ENCODE measurements at places on chromosomes 2 and 18.

DNA sequence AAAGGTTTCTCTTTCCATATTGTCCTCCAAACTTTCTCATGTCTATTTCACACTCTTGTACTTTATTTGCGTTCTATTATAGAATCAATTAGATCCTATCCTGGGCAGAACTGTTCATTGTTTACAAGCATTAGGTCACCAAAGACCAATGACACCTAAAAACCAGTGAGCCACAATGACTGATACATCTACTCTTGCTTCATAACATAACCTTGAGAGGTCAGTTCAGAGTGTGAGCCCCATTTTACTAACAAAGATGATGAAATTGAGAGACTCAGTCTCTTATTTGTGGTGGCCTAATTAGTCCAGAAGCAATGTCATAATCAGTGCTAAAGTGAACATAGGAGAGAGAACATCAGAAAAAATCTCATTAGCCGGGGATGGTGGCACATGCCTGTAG is 248.9 kb upstream of the RBBP8 start:
- DNase-seq: no peak

DNA sequence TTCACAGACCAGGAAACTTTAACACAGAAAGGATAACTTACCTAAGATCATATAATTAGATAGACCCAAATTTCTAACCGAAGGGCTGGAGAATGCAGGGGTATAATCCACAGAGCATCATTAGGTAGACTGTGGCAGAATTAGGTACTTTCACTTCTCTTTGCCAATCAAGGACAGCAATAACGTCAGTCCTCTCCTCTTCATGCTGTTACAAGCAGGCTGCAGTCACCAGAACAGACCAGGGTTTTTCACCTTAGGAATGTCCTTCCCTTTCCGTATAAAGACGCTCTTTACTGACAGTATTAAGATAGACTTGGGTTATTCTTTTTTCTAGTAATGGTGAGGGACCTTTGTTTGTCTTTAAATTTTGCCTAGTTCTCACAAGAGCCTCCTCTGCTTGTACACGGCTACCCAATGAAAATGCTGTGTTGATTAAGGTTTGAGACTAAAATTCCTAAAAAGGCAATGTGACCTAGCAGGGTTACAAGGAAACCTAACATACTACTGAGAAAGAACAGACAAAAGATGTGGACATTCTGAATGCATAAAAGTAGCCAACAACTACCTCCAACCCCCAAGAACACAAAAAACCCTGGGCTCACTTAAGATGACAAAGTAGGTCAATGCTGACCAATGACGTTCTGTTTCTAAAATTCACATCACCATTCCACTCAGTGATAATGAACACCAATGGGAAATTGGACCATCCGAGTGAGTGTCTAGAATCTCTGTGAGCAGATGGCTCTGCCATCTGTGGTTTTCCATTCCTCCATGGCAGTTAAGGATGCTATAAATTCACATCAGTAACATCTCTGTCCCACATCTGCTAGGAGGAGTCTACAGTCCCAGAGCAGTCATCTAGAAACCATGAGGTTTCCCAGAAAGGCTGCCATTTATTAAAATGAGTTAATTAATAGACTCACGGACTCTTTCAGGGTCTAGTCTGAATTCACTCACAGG is 2.1 kb downstream of the PDIA6 start:
- DNase-seq: peak; percentile 51

GRCh38 chr2:192773044-192773443 is 578.3 kb upstream of the TMEFF2 start:
- no peak for DNase-seq

DNA sequence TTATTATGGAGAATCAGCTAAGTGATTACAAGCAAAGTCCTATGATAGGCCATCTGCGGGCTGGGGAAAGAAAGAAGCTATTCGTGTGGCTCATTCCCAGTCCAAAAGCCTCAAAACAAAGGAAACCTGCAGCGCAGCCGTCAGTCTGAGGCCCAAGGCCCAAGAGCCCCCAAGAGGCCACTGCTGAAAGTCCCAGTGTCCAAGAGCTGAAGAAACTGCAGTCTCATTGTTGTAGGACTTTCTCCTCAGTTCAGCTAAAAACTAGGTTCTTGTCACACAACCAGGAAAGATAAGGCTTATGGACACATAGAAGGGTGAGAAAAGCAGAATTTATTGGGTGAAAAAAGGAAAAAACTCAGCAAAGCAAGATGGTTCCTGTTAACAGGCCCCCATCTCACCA is 143.2 kb downstream of the RHBDD1 start:
- no peak for DNase-seq

DNA sequence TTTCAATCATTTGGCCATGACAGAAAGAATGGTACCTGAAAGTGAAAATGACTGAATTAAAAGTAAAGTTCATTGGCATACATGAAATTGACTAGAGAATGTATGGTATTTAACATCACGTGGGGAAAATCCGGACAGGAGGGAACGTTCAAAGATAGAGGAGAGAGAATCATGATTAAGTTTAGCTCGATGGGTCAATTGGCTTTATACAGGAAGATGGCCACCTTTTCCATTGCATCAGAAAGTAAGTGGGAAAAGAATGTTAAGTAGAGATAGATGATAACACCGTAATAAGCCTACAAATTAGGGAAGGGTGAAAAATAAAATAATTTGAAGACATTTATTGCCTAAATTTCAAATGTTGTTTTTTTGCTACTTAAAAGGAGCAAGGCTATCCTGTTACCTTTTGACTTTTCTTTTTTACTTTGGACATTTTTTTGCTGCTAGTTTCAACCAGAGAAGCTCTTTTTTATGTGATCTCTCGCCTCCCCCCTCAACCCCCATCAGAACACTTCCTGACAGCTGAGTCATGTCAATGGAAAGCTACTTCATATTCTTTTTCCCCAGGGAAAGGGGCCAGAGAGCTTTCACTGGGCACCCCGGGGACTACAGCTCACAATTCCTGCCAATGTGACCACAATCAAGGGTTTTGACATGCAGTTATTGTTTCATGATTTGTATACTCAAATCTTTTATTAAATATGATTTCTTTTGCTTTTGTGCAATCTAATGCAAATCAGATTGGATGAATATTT is 767 bp upstream of the CCDC102B start:
- no peak for DNase-seq

DNA sequence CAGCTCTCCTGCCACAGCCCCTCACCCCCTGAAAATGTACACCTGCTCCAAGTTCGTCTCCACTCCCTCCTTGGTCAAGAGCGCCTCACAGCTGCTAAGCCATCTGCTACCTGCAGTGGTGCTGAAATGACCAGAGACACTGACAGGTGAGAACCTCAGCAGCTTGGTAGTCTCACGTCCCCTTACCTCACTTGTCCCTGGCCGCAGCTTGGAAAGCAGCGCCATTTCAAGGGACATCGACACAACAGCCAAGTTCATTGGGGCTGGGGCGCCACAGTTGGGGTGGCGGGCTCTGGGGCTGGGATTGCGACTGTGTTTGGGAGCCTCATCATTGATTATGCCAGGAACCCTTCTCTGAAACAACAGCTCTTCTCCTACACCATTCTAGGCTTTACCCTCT is 47.5 kb downstream of the ANKRD44 start:
- no peak for DNase-seq

- DNase-seq: no peak
Observed at GRCh38 chr18:54117853-54118773, 106.4 kb downstream of the MBD2 start.

DNA sequence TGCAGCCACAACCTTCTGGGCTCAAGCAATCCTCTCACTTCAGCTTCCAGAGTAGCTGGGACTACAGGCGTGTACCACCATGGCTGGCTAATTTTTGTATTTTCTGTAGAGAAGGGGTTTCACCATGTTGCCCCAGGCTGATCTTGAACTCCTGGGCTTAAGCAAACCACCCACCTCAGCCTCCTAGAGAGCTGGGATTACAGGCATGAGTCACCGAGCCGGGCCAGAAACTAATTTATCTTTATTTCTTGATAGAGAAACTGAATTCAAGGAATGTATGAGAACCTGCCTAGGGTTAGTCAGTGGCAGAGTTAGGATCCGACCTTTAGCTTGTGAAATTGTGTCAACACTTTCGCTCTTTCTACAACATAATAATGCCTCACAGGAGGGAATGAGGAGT is 19.3 kb upstream of the ITGAV start:
- no peak for DNase-seq

DNA sequence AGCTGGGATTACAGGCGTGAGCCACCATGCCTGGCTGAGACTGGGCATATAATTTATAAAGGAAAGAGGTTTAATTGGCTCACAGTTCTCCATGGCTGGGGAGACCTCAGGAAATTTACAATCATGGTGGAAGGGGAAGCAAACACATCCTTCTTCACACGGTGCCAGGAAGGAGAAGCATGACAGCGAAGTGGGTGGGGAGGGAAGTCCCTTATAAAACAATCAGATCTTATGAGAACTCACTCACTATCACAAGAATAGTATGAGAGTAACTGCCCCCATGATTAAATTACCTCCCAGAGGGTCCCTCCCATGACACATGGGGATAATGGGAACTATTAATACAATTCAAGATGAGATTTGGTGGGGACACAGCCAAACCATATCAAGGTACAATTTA is 7.8 kb upstream of the LCLAT1 start:
- no peak for DNase-seq

DNA sequence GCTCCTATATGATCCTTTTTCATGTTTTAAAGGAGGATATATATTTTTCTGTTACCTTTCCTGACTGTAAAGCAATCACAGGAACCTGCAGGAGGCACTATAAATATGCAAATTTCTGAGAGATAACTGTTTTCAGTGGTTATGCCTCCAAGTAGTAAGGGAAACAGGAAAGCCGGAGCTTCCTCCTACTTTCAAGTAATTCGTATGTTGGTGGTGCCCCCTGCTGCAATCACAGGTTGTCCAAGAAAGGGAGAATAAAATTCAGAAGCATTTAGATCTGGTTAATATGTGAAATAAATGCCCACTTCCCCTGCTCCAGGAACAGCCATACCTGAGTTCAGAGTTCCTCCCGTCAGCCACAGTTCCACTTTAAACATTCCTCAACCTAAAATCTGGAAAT is 12.0 kb upstream of the BCL11A start:
- DNase-seq: no peak

- no peak for DNase-seq
Observed at GRCh38 chr2:132667706-132668105, 2.3 kb downstream of the LYPD1 start.

GRCh38 chr2:232465061-232465460 is 9.1 kb downstream of the ALPI start:
- DNase-seq: no peak

DNA sequence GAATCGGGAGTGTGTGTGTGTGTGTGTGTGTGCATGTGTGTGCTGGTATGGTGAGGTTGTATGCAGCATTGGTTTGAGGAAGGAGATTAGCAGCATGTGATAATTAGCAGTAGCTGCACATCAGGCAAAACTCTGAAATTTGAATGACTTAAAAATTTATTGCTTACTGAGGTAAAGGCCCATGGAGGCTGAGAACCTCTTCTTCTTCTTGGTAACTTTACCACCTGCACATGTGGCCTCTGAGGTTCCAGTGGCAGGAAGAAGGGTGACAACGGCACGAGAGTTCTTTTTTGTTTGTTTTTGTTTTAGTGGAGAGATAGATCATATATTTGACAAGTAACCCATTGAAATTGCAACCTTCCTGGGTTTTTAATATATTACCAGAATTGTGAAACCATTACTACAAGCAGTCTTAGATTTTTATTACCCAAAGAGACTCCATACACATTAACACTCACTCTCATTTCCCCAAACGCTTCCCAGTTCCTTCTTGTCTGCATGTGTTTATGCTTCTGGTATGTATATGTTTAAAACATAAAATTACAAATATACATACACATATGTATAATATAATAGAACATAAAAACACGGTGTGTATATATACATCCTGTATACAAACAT is 292.1 kb downstream of the PTGR3 start:
- DNase-seq: no peak

- no peak for DNase-seq
Observed at GRCh38 chr18:4847056-4847455, 350.0 kb downstream of the AKAIN1 start.

DNA sequence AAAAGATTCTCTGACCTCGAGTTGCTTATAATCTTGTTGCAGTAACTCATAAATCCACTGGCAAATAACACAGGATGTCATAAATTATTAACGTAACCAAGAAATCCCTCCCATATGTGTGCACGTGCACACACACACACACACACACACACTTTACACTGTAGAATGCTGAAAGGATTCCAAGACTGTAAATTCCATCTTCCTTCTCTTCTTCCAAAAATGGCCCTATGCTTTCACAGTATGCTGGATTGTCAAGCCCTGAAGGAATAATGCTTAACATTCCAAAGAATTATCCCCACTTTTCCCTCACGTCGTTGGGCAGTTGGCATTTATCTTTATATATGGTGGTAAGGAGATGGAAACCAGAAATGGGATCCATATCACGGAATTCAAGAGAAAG is 117.5 kb upstream of the CRIM1 start:
- DNase-seq: no peak

GRCh38 chr2:82215212-82215611 is 1910.7 kb upstream of the LRRTM1 start:
- no peak for DNase-seq

Data from CD4-positive, alpha-beta T cell treated with Interleukin-21 for 1 hour (primary cell).